Endothelial cell (in vitro differentiated cells): ENCODE measurements at places on chromosomes 4 and X. TPM values are rescaled to one million over a fixed set of nuclear protein-coding genes. Genes with fewer than 3 reads are reported as not detected.

SFRP2 gene
- total RNA-seq = 4.1 TPM

FAT4 gene
- 92.8 TPM for total RNA-seq

SHROOM4 gene
- total RNA-seq = 35.8 TPM

TMEM271 gene
- not detected for total RNA-seq

CACNA1F gene
- total RNA-seq = 0.59 TPM

DNA sequence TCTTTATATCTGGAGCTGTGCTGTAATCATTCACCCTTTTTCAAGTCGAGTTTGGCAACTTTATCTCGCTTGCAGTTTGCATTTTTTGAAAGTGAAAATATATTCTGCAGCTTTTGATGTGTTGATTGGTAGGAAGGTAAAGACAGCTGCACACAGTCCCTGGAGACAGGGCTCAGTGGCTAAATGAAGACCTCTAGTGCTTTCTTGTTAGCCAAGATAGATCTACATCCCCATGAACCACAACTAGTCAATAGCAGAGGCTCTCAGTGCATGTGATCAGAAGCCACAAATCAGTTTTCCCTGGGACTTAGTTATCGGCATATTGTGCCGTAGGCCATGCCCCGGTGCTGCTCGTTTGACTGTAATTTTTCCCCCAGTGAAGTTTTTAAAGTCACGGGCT is 587.7 kb upstream of the PITX2 start:
- DNase-seq = no peak

- DNase-seq = peak; percentile 43
Measured at GRCh38 chr4:118265312-118266144, 87.3 kb downstream of the PRSS12 start.

DNA sequence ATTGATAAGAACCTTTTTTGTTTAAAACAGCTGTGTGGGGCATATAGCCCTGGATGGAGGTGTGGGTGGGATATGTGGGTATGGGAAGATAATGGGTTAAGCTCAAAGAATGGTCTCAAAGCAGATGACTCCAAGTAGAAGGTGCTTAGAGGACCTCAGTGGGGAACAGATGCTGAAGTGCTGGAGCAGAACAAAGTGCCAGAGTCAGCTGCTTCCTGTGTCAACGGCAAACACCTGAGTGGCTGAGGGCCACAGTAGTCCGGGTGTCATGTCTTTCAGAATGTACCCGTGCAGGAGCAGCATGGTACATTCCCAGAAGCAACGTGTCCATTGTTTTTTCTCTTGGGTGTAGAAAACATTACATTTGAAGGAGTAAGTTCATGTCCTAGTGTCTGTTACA is 210.6 kb downstream of the CCNG2 start:
- DNase-seq = no peak

GRCh38 chrX:139930916-139931645 is 1.8 kb downstream of the ATP11C start:
- peak; percentile 11 for DNase-seq
